ENCODE measurements at places on chromosomes 13 and 19.
A peak's percentile ranks its signal among the peaks of the same experiment; 100 is the strongest.

GRCh38 chr19:1238369-1239303 lies 831 bp upstream of the CBARP start:
- no peaks in the 10 kb centered on the region for H3K36me3 ChIP-seq
- DNase-seq, result no peak
- H3K27ac ChIP-seq, result peak overlapping the region; percentile 30
- H3K4me1 ChIP-seq, result peaks cover 36% of the 10 kb centered on the region
- H3K27me3 ChIP-seq, result no peaks in the 10 kb centered on the region

- H3K27ac ChIP-seq, result no peak overlapping the region
- H3K4me1 ChIP-seq, result no peaks in the 10 kb centered on the region
- H3K27me3 ChIP-seq, result no peaks in the 10 kb centered on the region
- DNase-seq, result no peak
- no peaks in the 10 kb centered on the region for H3K36me3 ChIP-seq
Observed at GRCh38 chr13:112042496-112042895, 24.5 kb upstream of the SOX1 start.

- no peaks in the 10 kb centered on the region for H3K36me3 ChIP-seq
- no peaks in the 10 kb centered on the region for H3K27me3 ChIP-seq
- H3K4me1 ChIP-seq, result peaks cover 11% of the 10 kb centered on the region
Observed at GRCh38 chr19:3348042-3348441, 18.3 kb upstream of the NFIC start.

- no peak overlapping the region for H3K27ac ChIP-seq
- no peaks in the 10 kb centered on the region for H3K27me3 ChIP-seq
- H3K4me1 ChIP-seq, result peaks cover 9% of the 10 kb centered on the region
- no peak for DNase-seq
Observed at GRCh38 chr13:51688937-51689662, 104.8 kb downstream of the WDFY2 start.

GRCh38 chr13:40485611-40486517 lies 180.6 kb downstream of the FOXO1 start:
- H3K4me3 ChIP-seq, result no peak overlapping the region
- peaks cover 6% of the 10 kb centered on the region for H3K4me1 ChIP-seq
- no peaks in the 10 kb centered on the region for H3K27me3 ChIP-seq

- H3K4me1 ChIP-seq, result peaks cover 58% of the 10 kb centered on the region
- H3K4me3 ChIP-seq, result peak overlapping the region; percentile 25
- H3K27me3 ChIP-seq, result no peaks in the 10 kb centered on the region
- H3K27ac ChIP-seq, result peak overlapping the region; percentile 92
Observed at GRCh38 chr19:46299695-46300094, 2.9 kb downstream of the HIF3A start.

GRCh38 chr13:43626994-43627393 lies 159.8 kb downstream of the ENOX1 start:
- H3K27me3 ChIP-seq, result no peaks in the 10 kb centered on the region
- H3K36me3 ChIP-seq, result no peaks in the 10 kb centered on the region
- no peak overlapping the region for H3K4me3 ChIP-seq
- DNase-seq, result no peak
- no peak overlapping the region for H3K27ac ChIP-seq

DNA sequence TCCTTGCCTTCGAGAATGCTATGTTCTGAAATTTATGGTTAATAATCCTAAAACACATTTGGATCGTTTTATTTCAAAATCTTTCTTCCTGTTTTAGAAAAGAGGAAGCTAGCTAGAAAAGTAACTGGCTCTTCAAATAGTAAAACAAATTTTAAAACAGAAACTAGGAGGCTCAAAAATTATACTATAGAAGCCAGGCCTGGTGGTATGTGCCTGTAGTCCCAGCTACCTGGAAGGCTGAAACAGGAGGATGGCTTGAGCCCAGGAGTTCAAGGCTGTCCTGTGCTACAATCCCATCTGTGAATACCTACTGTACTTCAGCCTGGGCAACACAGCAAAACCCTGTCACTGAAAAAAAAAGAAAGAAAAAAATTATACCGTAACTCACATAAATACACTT lies 57.9 kb downstream of the ELF1 start:
- DNase-seq, result no peak
- H3K36me3 ChIP-seq, result peaks cover 17% of the 10 kb centered on the region
- H3K4me1 ChIP-seq, result peaks cover 27% of the 10 kb centered on the region
- no peaks in the 10 kb centered on the region for H3K27me3 ChIP-seq

- no peaks in the 10 kb centered on the region for H3K27me3 ChIP-seq
- no peak overlapping the region for H3K27ac ChIP-seq
- H3K4me1 ChIP-seq, result no peaks in the 10 kb centered on the region
- DNase-seq, result no peak
- no peak overlapping the region for H3K4me3 ChIP-seq
Observed at GRCh38 chr13:46086985-46087384, 17.8 kb downstream of the CPB2 start.

GRCh38 chr19:33781996-33782395 lies 14.7 kb upstream of the KCTD15 start:
- no peak overlapping the region for H3K4me3 ChIP-seq
- H3K36me3 ChIP-seq, result no peaks in the 10 kb centered on the region
- H3K27ac ChIP-seq, result no peak overlapping the region
- DNase-seq, result no peak

GRCh38 chr13:44415815-44416214 lies 42.2 kb downstream of the SERP2 start:
- H3K4me1 ChIP-seq, result no peaks in the 10 kb centered on the region
- no peak overlapping the region for H3K27ac ChIP-seq
- no peaks in the 10 kb centered on the region for H3K27me3 ChIP-seq
- H3K36me3 ChIP-seq, result no peaks in the 10 kb centered on the region
- DNase-seq, result no peak

- no peaks in the 10 kb centered on the region for H3K27me3 ChIP-seq
- H3K27ac ChIP-seq, result no peak overlapping the region
- H3K4me3 ChIP-seq, result no peak overlapping the region
- DNase-seq, result no peak
Observed at GRCh38 chr13:44312834-44313551, 60.6 kb upstream of the SERP2 start.

- H3K27ac ChIP-seq, result no peak overlapping the region
- no peaks in the 10 kb centered on the region for H3K27me3 ChIP-seq
Observed at GRCh38 chr13:95217920-95218830, 83.1 kb downstream of the ABCC4 start.

DNA sequence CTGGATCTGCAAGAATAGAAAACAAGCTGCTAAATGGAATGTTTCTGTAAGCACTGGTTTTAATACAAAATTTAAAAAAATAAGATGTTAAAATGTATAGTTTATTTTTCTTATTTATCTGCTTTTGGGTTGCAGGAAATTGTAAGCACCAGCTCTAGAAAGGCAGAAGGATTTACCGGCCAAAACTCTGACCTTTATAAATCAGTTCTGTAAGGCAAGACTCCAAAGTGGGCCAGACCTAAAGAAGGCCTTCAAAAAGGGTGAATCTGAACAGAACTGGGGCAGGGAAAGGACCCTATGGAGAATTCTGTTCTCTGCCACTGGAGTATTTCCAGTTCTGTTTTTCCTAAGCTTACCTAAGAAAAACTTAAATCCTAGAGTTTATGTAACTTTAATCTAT lies 19.3 kb downstream of the ZNF100 start:
- no peak for DNase-seq
- no peaks in the 10 kb centered on the region for H3K36me3 ChIP-seq
- H3K4me1 ChIP-seq, result peaks cover 11% of the 10 kb centered on the region
- no peak overlapping the region for H3K4me3 ChIP-seq
- no peaks in the 10 kb centered on the region for H3K27me3 ChIP-seq

DNA sequence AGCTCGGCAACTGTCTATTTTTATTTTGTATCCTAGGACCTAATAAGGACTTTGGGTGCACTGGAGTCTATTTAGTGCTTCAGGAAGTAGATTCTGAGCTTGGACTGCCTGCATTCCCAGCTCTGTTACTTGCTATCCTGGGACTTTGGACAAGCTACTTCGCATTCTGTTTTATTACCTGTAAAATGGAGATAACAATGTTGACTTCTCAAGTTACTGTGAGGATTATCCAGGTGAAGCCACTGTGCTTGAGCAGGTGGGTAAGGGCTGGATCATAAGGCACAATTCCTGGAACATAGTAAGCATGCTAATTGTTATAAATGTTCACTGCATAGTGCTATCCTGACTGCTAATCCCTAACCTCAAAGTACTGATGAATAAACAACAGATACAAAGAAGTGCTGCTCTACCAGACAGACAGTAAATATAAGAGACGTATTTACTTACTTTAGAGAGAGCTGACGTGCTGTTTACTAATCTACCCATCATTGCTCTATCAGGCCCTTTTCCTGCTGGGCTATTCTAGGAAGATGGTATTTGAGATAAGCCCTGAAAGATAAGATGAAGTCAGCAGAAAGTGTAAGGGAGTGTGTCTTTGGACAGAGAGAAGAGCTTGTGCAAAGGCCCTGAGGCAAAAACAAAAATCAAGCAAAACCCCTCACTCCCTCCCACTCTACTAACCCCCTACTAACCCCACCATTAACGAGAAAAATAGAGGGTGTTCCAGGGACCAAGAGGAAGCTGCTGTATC lies 50.8 kb upstream of the FLT1 start:
- DNase-seq, result no peak
- no peaks in the 10 kb centered on the region for H3K27me3 ChIP-seq
- no peaks in the 10 kb centered on the region for H3K36me3 ChIP-seq
- no peak overlapping the region for H3K4me3 ChIP-seq

- no peak overlapping the region for H3K27ac ChIP-seq
- no peak overlapping the region for H3K4me3 ChIP-seq
- H3K4me1 ChIP-seq, result no peaks in the 10 kb centered on the region
Observed at GRCh38 chr19:20558571-20558970, 7.0 kb downstream of the ZNF737 start.

GRCh38 chr19:4329858-4330257 lies 8.8 kb downstream of the STAP2 start:
- no peak for DNase-seq
- no peak overlapping the region for H3K4me3 ChIP-seq
- H3K36me3 ChIP-seq, result no peaks in the 10 kb centered on the region
- peaks cover 19% of the 10 kb centered on the region for H3K4me1 ChIP-seq
- H3K27ac ChIP-seq, result no peak overlapping the region

GRCh38 chr13:39273953-39274738 lies 235.9 kb downstream of the NHLRC3 start:
- H3K27ac ChIP-seq, result no peak overlapping the region
- no peak overlapping the region for H3K4me3 ChIP-seq
- no peaks in the 10 kb centered on the region for H3K36me3 ChIP-seq

- H3K4me1 ChIP-seq, result peaks cover 5% of the 10 kb centered on the region
- no peak overlapping the region for H3K27ac ChIP-seq
- H3K4me3 ChIP-seq, result no peak overlapping the region
- no peak for DNase-seq
- H3K27me3 ChIP-seq, result peaks cover 19% of the 10 kb centered on the region
- no peaks in the 10 kb centered on the region for H3K36me3 ChIP-seq
Observed at GRCh38 chr13:23899555-23899954, 2.3 kb upstream of the C1QTNF9B start.

DNA sequence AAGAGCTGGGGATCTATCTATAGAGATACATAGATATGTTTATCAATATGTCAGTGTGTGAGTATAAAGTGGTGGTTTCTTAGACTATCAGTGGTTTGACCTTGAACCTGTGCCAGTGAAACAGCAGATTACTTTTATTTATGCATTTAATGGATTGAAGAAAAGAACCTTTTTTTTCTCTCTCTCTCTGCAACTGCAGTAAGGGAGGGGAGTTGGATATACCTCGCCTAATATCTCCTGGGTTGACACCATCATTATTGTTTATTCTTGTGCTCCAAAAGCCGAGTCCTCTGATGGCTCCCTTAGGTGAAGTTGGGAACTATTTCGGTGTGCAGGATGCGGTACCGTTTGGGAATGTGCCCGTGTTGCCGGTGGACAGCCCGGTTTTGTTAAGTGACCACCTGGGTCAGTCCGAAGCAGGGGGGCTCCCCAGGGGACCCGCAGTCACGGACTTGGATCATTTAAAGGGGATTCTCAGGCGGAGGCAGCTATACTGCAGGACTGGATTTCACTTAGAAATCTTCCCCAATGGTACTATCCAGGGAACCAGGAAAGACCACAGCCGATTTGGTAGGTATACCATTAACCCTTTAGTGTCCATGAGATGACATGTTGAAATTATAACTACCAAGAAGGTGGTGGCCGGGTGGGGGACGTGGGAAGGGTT lies 880 bp downstream of the FGF9 start:
- no peaks in the 10 kb centered on the region for H3K36me3 ChIP-seq
- DNase-seq, result no peak
- peaks cover 7% of the 10 kb centered on the region for H3K27me3 ChIP-seq
- H3K27ac ChIP-seq, result no peak overlapping the region

Data from heart left ventricle (tissue), 16 donors.